ENCODE measurements at places on chromosomes 5 and 9.
A peak's percentile ranks its signal among the peaks of the same experiment; 100 is the strongest.

DNA sequence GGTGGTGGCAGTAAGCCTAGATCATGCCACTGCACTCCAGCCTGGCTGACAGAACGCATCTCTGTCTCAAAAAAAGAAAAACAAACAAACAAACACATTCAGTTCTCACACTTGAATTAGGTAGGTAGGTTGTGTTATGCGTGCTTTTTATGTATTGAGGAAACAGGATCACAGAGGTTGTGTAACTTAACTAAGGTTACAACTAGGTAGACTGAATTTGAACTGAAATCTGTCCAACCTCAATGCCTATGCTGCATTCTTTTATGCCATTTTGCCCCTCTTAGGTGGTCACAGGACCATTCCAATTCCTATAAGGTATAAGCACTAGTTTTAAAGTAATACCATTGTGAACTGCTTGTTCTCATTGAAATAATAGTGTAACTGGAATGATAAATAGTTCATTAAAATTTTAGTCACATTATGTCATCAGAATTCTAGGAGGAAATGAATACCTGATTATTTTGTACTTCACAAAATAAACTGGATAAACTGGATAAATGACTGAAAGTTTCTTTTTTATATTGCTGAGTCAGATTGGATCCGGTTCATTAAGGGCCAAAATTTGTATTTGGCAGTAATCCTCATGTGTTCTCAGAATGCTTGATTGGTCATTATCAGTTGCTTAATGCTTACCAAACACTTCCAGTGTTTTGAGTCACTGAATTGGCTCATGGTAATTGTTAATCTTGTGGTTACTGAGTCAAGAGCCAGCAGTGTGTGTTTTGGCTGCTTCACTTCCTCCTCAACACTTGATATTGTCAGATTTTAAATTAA, 7.1 kb downstream of the UBAP1 start:
- no peak for DNase-seq

GRCh38 chr9:130935648-130936271, 3.3 kb downstream of the FIBCD1 start:
- DNase-seq: no peak

GRCh38 chr5:2700876-2701275, 50.6 kb downstream of the IRX2 start:
- DNase-seq: no peak

GRCh38 chr5:128432913-128433440, 105.1 kb downstream of the FBN2 start:
- DNase-seq: no peak

DNA sequence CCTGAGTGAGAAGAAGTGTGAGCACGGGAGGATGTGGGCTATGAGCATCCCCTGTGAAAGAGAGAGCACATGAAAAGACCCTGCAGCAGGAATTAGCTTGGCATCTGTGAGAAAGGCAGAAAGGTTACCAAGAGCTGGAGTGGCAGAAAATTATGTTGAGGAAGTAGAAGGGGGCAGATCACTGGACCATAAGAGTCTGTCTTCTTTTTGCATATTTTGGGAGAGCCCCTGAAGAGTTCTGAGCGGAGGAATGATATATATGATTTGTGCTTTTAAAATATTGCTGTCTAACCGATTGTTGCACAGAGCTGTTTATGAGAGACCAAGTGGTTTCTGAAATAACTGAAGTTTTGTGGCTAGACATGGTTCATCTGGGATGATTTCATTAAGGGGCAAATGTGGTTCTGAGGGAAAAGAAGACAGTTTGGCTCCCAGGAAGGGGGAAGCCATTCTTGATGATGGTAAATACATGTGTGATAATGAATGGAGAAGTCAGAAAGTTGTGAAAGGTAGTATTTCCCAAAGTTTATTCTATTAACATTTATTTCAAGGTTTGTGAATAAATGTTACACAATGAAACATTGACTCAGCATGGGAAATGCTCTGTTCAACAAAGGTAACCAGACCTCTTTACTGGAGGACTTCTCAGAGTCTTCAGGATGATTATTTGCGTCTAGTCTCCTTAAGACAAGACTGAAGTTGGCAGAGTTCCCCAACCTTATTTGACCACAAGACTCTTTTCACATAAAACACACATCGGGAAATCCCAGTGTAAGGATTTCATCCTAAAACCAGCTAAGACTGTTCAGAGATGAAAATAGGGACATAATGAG, 31.5 kb upstream of the ADRB2 start:
- DNase-seq: no peak

DNA sequence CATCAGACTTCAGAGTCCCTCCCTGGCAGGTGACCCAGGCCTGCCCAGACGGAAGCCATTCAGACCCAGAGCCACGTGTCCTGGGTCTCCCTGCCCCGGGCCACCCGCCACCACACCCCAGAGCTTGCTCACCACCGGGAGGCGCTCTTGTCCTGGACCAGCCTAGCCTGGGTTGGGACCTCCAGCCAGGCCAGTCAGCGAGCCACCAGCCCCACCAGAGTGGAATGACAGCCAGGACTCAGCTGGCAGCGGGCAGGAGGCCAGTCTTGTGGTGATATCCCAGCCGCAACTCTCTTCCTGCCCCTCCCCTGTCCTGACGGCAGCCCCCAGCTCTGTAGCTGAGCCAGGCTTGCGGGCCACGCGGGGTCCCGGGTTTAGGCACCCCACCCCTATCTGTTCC, 1.7 kb upstream of the PTGDS start:
- peak; percentile 50 for DNase-seq

- DNase-seq: no peak
Observed at GRCh38 chr5:168192120-168192519, 99.3 kb upstream of the WWC1 start.

DNA sequence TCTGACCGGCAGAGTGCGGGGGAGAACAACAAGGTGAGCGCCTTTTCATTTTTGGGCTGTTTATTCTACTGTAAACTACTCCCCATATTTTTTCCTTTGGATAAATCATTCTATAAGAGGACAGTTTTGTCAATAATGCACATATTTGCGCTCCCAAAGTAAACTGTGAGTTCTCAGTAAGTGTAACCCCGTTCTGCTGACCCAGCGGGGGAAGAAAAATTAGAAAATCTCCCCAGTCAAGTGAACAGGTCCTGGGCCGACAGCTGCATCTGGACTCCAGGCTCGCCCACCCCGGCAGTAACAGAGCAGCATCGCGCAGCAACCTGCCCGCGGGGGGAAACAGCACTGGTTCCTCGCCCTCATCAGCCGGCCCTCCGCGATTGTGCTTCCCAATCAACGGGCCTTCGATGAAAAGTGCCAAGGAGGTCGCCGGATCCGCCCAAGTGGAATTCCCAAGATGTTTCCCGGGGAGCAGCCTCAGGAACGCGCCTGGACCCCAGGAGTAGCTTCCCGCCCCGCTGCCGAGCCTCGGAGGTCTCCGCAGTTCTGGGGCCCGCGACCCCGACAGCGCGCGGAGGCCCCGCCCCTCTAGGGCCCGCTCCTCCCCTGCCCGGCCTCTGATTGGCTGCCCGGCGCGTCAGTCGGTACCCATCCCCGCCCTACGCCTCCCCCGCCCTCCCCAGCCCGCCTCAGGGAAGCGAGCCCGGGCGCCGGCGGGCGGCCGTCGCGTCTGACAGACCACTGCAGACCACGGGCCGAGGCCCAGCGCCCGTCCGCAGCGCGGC, at the start of gene OTULINL:
Gene OTULINL, plus strand, starts transcription at position 687 of the 785 bp plus-strand sequence. CDS start 103 bp downstream, outside the sequence.
- DNase-seq: peak; percentile 98

DNA sequence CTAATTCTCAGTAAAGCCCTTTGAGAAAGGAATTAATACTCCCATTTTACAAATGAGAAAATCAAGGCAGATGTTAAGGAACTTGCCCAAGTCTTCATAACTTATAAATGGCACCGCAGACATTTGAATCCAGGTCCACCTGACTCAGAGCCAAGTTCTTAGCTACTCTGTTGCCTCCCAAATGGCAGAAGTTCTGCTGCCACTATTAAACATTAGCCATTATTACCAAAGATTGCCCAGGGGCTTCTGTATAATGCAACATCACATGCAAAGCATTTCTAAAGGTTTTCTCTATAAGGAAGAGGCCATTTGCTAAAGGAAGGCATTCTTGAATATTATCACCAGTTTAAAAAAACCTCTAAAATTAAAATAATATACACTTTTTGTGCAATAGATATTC, 28.3 kb downstream of the TPD52L3 start:
- no peak for DNase-seq

DNA sequence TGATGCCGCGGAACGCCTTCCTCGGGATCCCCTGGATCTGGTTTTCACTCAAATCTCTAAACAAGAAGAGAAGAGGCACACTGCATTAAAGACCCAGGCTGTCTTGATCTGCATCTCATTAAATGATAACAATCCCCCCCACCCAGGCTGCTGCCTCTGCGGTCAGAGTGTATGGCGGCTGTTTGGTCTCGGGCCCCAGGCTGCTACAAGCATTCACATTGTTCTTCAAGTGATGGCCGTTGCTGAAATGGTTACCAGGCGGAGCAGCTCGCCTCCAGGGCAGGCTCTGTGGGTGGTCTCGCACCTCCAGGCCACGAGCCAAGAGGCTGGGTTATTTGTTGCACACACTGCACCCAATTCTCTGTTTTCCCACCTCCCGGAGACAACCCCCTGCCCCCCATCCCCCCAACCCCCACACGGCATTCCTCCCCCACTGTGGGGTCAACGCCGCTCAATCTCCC, 304.1 kb upstream of the PANK3 start:
- no peak for DNase-seq

DNA sequence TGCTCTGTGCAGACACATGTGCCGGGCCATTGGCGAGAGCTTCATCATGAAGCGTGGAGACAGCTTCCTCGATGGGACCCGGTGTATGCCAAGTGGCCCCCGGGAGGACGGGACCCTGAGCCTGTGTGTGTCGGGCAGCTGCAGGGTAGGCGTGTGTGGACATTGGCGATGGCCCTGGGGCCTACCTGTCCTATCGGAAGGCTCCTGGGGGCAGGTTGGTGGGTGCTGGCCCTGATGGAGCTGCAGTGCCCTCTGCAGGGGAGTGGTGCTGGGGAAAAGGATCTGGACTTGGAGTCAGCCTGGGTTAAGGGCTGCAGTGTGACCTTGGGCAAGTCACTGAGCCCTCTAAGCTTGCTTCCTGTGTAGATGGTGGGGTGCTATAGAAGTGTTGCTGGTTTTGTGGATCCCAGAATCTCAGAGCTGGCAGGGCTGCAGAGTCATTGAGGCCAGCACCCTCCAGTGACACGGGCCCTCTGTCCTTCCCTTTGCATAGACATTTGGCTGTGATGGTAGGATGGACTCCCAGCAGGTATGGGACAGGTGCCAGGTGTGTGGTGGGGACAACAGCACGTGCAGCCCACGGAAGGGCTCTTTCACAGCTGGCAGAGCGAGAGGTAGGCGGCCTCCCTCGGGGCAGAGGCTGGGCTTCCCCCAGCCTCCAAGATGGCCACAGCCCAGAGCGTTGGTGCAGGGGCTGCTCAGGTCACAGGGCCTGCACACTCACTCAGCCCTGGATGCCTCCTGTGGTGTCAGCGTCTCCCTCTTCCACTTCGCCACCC, 15.8 kb downstream of the ADAMTS13 start:
- DNase-seq: peak; percentile 39

DNA sequence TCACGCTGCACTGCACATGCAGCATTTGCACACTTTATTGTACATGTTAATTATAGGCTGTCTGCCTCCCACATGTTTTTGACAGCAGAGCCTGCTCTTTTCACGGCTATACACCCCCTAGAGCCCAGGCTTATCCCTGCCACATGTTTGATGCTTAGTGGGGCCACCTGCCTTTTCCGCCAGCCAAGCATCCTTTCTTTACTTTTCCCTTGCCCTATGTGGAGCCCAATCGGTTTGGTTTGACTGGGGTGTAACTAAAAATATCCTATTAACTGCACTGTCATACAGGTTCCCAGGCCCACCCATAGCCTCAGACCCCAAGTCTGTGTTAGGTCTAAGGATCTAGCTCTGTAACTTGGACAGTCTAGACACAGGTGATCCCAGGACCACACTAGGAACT, 18.9 kb upstream of the S1PR3 start:
- no peak for DNase-seq

DNA sequence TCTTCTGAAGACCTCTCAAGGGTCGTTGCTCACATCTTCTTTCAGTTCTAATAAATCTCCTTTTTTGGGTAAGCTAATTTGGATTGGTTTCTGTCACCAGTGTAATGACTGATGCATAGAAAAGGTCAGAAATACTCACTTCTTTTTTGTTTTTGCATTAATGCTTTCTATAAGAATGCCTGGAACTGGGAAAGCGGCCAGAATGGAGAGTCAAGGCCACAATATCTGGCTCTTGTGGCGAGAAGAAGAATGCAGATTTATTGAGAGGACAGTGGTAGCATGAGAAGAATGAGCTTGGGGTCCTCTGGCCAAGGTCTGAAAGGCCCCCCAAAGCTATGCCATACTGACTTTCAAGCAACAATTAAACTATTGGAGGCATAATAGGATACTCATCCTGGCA, 88.0 kb upstream of the SLC12A2 start:
- DNase-seq: no peak

DNA sequence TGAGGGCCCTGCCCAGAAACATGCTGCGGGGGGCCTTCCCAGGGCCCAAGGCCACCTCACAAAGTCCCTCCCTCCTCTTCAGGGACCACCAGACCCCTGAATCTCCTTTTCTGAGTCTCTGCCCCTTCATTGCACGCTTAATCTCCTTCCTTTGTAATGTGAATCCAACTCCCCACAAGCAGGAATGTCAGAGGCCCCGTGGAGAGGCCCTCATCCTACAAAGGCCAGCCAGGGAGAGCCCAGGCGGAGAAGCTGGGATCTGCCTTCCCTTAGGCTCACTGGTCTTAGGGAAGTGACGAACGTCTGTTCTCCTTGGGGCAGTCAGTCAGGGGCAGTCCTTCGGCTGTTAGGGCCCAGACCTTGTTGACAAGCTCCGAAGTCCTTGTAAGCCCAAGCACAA, 2.3 kb downstream of the SMIM33 start:
- no peak for DNase-seq

GRCh38 chr9:109329638-109330258, 8.9 kb upstream of the EPB41L4B start:
- no peak for DNase-seq

DNA sequence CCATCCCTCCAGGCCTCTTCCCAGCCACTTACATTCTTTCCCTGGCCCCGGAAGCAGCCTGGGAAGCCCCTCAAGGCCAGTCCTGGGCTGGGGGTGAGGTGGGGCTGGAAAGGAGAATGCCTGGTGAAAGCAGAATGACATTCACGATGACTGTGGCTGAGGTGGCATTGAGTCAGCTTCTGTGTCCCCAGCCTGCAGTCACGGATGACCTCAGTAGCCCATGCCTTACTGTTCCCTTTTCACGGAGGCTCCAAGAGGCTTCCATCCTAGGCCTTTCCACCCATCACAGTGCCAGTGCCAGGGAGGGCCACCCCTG, 2.7 kb downstream of the PRDM12 start:
- DNase-seq: no peak

- DNase-seq: no peak
Observed at GRCh38 chr5:133403741-133404364, 208.5 kb downstream of the FSTL4 start.

- DNase-seq: no peak
Observed at GRCh38 chr9:100619194-100619593, 41.3 kb downstream of the CAVIN4 start.

DNA sequence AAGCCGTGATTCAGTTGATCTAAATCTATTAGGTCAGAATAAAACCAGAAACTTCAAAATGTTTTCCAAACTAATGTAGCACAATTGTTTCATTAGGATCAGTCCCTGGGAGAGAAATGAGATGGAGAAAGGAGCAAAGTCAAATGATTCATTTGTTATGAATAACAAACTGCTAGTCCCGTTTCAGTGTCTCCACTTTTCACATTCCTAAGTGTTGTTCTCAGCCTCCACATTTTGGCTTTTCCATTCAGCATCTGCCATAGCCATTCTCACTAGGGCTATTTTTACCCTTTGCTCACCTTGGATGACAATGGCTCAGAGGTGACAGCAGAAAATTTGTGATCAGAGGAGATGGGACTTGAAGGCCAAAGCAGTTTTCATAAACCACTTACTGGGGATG, 314.1 kb upstream of the KIF2A start:
- DNase-seq: no peak

- DNase-seq: peak; percentile 13
Observed at GRCh38 chr5:59660737-59661136, 232.8 kb downstream of the PDE4D start.

All from HEK293T (cell line).